T-cell (primary cell): ENCODE measurements at places on chromosomes 4 and X.

GRCh38 chr4:24770032-24770584 is 25.3 kb upstream of the SOD3 start:
- DNase-seq = no peak

DNA sequence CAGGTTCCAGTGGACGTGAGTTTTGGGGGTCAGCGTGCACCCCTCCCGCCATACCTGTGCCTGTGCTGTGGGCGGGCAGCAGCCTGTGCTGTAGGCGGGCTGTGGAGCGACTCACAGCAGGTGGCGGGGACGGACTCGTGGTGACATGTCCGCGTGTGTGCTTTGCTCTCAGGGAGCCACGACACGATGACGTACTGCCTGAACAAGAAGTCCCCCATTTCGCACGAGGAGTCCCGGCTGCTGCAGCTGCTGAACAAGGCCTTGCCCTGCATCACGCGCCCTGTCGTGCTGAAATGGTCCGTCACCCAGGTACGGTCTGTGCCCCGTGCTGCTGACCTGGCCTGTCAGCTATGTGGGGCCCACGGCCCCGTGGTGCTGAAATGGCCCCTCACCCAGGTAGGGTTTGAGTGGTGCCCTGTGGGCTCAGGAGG is 7.4 kb downstream of the PLCXD1 start:
- DNase-seq = no peak

DNA sequence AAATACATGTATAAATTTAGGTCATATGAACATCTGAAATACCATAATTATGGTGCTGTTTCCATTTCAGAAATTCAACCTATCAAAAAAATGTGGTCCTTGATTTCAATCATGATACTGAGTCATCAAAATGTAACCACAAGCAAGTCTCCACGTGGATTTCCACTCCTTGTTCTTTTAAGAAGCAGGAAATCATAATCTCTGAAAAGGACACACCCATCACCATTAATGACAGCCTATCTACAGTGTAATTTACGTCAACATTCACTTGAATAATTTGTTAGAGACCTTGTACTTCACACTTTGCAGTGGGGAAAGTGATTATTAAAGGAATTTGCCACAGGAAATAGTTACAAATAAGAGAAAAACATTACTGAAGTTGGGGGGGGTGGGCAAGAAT is 17.7 kb upstream of the SLC7A11 start:
- DNase-seq = no peak

DNA sequence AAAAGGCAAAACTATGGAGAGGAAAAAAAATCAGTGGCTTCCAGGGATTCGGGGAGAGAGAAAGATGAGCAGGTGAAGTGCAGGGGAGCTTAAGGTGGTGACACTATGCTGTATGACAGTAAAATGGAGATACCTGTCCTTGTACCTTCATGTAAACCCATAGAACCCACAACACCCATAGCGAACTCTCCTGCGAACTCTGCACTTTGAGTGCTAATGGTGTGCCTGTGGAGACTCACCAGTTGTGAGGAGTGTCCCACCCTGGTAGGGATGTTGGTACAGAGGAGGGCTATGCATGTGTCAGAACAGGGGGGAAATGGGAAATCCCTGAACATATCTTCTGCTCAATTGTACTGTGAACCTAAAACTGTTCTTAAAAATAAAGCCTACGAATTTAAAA is 42.8 kb downstream of the HMX1 start:
- no peak for DNase-seq

- DNase-seq = no peak
These were observed 146.5 kb downstream of the AFAP1 start for GRCh38 chr4:7793186-7793585.

- no peak for DNase-seq
These were observed 20.6 kb downstream of the FAM47E start for GRCh38 chr4:76272073-76272472.

DNA sequence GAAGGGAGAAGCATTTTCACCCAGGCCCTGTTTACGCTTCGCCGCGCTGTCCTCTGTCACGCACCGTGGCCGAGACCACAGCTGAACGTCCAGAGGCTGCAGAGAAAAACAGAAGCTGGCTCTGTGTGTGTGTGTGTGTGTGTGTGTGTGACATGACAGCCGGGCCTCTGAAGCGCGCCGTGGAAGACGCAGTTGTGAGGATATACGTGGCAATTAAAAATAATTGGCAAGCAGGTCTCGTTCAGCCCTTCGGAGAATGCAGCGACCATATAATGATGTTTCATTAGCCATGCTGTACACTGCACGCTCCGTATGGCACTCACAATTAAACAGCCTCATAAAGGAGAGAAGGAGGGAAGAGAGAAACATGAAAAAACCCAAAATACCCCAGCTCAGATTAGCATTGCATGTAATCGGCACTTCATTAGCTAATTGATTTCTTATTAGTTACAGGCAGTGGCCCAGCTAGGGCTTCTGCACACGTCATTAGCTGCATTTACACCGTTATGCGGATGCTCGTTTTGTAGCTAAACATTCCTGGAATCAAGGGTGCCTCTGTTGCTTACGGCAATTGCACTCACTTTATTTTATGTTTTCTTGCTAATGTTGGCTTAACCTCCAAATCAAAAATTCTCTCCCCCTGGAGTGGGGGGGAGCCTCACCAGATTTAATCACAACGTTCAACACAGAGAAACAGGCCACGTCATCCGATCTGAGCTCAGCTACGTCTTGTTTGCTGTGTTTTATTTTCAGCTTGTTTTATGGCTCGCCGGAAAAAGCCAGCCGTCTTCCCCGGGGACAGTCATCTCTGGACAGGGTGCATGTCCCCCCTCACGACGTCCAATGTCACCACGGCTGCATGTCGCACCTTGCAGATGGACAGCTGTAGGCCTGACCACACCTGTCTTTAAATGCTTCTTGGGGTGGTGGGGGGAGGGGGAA is 74.6 kb upstream of the SHOX start:
- DNase-seq = no peak

DNA sequence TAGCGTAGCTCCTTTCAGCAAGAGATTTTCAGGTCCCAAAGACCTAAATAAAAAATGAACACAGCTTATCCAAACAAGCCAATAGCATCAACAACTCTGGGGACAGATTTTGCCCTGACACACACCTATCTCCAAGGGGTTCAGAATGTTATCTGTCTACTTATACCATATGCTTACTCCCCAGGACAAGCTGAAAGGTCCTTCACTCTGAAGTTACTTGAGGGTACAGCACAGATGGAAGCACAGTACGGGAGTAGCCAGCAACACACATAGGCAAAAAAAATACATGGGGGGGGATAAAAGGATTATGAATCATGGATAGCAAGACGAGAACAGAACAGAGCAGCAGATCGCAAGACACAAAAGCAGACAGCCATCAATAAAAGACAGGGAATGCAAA is 90.7 kb upstream of the MCF2 start:
- DNase-seq = no peak

- no peak for DNase-seq
These were observed 13.0 kb downstream of the SH3BP2 start for GRCh38 chr4:2805712-2806389.

GRCh38 chr4:123564758-123565346 is 168.3 kb downstream of the SPRY1 start:
- peak; percentile 36 for DNase-seq

- DNase-seq = no peak
These were observed 13.7 kb upstream of the TMSB4X start for GRCh38 chrX:12961196-12961718.

DNA sequence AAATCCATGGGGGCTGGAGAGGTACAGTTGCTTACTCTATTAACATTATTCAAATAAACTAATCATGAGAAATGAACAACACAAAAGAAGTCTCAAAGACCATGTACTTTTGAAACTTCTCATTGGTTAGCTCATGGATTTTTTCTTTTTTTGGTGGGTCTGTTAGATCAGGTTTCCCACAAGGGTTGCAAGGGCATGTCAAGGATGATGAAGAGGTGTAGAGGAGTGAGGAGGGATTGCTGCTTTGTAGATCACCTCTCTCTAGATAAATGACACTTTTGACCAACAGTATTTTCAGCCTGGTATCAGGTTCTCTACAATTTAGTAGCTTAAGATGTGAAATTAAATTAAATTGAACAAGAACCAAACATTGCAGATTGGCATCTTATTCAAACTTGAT is 417.9 kb upstream of the AGA start:
- no peak for DNase-seq

- DNase-seq = no peak
These were observed at the start of gene BEND4 for GRCh38 chr4:42152507-42153504. TSS of gene BEND4 (minus strand) at chr4:42152655. CDS start at chr4:42152143, 512 bp downstream.

DNA sequence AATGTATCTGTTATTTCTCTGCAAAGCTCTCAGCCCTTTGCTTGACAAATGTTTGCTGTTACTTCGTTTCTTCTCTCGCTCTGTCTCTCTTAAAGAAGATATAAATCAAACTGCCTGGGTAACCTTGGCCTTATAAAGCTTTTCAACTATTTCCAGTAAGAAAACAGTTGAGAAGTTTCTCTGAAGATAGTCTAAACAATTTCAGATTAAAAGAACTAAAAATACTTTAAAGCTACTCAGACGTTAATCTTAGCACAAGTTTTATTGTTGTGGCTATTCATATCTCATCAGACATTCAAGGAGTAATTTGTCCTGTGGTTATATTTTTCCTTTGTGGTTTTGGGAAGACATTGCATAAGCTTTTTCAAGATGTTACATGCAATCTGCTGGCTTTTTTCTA is 22.6 kb downstream of the HOPX start:
- DNase-seq = no peak

DNA sequence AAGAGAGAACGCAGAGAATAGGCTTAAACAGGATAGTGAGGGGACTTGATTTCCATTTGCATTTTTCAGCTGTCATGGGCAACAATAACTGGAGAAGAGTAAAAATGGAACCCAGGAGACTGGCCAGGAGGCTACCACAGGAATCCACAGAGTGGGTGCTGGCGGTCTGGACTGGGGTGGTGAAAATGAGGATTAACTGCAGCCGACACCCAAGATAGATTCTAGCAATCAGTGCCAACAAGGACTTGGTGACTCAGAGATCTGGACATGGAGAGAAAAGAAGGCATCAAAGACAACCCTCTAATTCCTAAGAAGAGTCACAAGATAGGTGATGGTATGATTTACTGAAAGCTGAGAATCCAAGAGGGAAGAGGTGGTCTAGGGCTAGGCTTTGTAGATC is 102.8 kb downstream of the ATP8A1 start:
- no peak for DNase-seq

- no peak for DNase-seq
These were observed 157.7 kb upstream of the PITX2 start for GRCh38 chr4:110780538-110780937.

GRCh38 chr4:147987252-147987651 is 255.4 kb downstream of the ARHGAP10 start:
- no peak for DNase-seq

DNA sequence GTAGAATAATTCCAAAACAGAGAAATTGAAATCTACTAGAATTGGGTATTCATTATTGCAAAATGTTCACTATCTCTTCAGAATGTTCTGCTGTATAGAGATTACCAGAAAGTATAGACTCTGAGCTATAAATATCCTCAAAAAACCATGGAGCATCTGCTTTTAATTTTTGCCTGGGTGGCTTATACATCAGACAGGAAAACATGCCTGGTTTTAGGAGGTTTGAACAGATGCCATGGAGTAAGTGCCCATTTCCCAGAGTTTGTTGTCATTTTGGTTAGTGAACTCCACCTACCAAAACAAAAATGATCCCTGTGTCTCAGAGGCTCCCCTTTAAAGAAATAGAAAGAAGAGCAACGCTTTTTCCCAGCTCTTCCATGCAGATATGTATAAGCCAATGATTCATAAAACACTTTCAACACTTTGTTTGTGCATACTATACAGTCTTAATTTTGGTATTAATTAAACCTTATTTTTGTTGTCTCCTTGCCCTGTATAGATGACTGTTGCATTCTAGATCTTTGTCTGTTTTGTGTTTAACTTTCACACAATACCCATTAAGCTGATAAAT is 68.7 kb downstream of the MEPE start:
- no peak for DNase-seq

DNA sequence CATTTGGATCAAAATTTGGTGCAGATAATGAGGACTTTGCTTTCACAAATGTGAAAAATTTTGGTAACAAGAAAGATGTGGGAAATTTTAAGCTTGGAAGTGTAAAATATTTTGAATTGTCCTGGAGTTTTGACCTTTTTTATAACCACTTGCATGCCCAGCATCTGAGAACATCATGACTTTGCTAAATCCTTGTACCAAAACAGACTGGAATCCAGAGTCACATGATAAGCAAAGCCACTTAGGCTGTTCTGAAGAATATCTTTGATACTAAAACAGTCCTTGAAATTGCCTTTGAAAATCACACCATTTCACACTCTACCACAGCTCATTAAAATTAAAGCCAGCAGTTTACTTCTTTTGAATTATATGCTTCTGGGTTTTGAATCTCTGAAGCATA is 2.5 kb upstream of the PPM1K start:
- no peak for DNase-seq

DNA sequence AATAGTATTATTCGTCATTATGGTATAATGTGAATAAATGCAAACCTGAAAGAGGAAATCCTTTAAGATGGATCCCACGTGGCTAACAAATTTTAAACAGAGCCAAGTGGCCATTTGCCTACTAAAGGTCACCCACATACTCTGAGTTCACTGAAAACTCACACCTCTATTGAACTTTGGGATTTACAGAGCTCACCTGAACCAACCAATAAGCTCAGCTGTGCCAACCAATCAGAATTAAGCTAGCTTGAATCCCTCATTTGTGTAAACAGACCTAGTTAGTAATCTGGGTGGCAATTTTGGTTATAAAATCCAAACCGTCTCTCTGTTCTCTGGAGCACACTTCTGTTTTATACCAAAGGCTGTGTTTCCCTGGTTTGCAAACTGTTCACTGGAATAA is 5.4 kb upstream of the NUDT9 start:
- DNase-seq = no peak

GRCh38 chr4:31741326-31741725 is 1021.2 kb downstream of the PCDH7 start:
- DNase-seq = no peak

DNA sequence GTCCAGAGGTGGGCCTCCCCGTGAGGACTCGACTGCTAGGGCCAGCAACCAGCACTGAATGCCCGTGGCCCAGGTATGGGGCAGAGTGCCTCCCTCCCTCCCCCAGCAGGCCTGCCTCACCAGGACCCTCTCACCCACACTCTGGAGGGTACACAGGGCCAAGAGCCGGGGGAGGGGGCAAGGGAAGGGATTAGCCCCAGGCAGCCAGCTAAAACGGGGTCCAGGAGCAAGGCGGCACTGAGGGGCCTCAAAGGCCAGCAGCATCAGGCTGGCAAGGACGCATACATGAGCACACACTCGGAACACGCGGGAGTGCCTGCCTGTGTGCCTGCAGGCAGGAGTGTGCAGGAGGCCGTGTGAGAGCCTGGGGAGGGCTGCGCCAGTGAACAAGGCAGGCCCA is 18.3 kb upstream of the DUSP9 start:
- no peak for DNase-seq

- no peak for DNase-seq
These were observed at the start of gene TCEAL9 for GRCh38 chrX:103356130-103356798. TSS of gene TCEAL9 (plus strand) at chrX:103356506. CDS start at chrX:103357685, 1,179 bp downstream.

- no peak for DNase-seq
These were observed 7.9 kb upstream of the NALF2 start for GRCh38 chrX:69496183-69496582.

- DNase-seq = no peak
These were observed 37.9 kb upstream of the ELOVL6 start for GRCh38 chr4:110236324-110236723.

GRCh38 chr4:40335525-40335894 is 377 bp downstream of the CHRNA9 start:
- DNase-seq = no peak
